ENCODE measurements at places on chromosomes 2 and 18.
A peak's percentile ranks its signal among the peaks of the same experiment; 100 is the strongest.

GRCh38 chr18:40168026-40168425 is 1787.0 kb upstream of the PIK3C3 start:
- no peak for DNase-seq

GRCh38 chr2:59282374-59283057 is 1041.4 kb upstream of the FANCL start:
- no peak for DNase-seq

GRCh38 chr2:218979846-218980734 is 4.9 kb downstream of the FEV start:
- peak; percentile 68 for DNase-seq

- no peak for DNase-seq
Measured at GRCh38 chr2:147688242-147688641, 156.6 kb upstream of the ACVR2A start.

DNA sequence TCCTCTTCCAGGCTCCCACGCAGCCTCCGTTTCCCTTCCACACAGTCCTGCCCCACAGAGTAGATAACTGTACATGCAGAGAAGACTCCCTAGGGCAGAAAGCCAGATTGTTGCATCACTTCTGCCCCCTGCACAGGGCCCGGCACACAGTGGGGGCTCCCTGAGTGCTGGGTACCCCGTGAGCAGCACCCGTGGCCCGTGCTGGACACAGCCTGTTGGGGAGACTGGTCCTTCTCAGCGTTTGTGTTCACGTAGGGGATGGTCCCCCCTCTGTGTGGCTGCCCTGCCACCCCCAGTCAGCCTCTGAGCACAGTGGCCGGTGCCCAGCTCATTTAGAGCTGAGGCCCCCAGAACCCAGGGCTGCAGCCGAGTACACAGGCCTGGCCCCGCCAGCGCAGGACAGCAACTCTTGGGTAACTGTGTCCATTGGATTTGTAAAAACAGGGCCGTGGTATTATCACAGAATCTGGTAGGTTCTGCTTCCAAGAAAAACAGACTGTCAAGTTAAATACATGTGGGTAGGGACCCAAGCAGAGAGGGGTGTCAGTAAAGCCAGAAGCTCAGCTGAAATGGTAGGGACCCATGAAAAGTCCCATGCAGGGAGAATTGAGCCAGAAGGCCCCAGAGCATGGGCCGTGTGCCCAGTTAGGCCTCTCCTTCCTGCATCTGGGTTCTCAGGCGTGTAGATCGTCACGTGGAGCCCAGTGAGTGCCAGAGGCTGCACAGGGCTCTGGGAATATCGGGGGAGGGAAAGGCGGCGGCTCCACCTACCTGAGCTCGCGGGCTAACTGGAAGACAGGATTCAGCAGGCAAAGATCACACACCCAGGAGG is 257.3 kb downstream of the ATAD2B start:
- no peak for DNase-seq

DNA sequence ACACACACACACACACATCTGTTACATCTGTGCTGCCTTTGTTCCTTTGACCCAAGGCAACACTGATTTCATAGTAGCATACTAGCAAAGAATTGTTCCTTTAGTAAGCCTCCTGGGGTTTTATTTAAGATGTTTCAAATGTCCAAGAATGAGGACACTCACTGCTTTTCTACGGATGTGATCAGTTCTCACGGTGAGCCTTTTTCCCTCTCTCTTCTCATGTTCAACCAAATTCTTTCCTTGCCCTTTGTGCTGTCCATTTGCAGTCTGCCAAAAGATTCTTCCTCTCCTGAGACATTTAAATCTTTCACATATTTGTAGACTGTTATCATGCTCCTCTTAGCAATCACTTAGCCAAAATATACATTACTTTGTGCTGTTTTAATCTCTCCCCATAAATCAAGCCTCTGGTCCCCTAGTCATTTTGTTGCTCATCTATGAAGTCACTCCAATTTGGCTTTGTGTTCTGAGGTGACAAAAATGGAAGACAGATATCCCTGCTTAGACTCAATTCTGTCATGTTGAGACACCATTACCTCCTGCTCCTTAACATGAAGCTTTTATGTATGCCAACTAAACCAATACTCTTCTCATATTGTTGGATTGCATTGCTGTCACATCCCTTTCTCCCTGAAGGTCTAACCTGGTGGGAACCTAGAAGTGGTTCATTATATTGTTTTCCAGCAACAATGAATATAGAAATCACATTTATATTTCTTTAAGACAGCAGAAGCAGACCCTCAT is 1605.3 kb upstream of the ACVR2A start:
- DNase-seq: no peak

GRCh38 chr2:66431274-66431642 is 3.7 kb upstream of the MEIS1 start:
- no peak for DNase-seq
